H54 (cell line): ENCODE measurements at places on chromosomes 16 and 17.

DNA sequence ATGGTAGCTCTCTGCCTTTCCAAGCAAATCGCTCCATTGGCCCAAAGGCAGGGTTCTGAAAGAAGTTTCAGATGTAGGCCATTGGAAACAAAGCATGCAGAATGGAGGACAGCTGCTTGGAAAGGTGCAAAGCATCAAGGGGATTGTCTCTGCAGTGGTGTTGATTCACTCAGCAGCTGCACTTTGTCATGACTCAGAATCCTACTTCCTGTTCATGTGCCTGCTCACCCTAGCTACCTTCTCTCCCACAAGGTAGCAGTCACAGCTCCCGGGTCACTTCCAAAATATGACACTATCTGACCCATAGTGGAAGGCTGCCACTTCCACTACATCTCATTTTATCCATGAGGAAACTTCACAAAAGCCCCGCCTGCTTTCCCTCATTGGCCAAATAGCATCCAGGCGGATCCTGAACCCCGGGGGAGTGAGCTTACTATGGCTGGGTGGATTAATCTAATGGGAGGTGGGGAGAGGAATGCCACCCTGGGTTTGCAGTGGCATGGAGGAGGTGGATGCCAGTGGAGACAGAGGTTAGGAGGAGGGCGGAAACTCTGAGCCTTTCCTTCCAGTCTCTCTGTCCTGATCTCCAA lies 74.7 kb upstream of the NKD1 start:
- peak; percentile 43 for DNase-seq

- DNase-seq = no peak
These were observed 27.6 kb downstream of the HSD17B2 start for GRCh38 chr16:82062645-82063058.

GRCh38 chr16:50566014-50566962 lies 18.1 kb downstream of the NKD1 start:
- no peak for DNase-seq

DNA sequence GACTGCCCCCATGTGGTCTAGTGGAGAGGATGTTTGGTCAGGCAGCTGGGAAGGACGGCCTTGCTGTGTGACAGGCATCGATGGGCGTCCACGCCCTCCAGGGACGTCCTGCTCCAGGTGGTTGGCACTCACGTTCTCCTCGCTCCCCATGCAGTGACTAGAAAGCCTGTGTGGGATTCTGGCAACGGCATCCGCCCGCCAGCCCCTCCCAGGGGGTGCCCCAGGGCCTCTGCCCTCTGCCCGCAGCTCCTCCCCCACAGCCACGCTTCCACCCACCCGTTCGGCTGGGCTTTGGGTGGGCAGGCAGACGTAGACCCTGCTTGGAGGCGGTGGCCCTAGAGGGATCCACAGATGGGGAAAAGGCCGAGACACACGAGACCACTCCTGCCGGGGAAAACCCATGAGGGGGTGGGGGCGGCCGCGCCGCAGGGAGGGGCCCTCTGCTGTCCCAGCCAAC lies 4.7 kb upstream of the IL17C start:
- DNase-seq = no peak

- no peak for DNase-seq
These were observed 24.3 kb upstream of the ZFPM1 start for GRCh38 chr16:88428616-88429386.

GRCh38 chr16:11470676-11471415 lies 115.9 kb downstream of the LITAF start:
- no peak for DNase-seq

- no peak for DNase-seq
These were observed 48.6 kb upstream of the ZNF469 start for GRCh38 chr16:88333848-88334777.

DNA sequence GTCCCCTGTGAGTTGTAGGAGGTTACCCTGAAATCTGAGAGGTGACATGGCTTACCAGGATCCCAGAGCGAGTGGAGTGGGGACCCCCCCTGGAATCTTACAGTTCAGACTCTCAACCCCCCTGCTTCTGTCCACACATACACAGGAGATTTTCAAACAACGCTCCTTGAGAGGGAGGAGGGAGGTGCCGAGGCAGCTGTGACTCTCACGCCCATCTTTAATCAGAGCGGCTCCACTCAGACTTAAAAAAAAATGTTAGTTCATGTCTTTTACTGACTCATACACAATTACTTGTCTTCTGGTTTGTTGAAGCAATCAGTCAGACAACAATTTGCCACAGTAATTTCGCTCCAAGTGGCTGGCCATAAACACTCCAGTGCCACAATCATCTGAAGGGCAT lies 15.4 kb upstream of the TMEM220 start:
- DNase-seq = no peak

DNA sequence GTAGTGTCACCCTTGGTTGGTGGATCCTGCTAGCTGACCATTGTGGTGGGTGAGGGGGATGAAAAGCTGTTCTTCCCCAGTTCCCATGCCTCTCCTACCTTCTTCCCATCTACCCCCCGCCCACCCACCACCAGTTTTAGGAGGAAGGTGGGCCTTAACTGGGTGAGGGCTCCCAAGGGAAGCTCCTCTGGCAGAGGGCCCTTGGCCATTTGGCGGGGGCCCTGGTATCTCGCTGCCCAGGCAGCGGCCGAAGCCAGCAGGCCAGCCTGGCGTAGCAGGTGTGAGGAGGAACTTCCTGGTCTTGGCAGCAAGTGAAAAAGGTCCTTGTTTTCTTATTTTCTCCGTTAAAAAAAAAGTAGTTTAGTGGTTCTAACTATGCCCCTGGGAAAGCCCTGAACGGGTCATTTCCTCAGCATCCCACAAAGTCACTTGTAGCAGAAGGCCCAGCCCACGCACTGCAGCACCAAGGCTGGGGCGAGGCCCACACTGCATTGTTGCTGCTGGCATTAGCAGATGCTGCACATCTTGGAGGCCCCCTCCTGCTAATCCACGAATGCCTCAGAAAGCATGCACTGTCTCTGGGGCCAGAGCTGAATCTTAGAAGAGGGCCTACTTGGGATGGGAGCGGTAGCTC lies 72.5 kb downstream of the MPRIP start:
- DNase-seq = no peak

DNA sequence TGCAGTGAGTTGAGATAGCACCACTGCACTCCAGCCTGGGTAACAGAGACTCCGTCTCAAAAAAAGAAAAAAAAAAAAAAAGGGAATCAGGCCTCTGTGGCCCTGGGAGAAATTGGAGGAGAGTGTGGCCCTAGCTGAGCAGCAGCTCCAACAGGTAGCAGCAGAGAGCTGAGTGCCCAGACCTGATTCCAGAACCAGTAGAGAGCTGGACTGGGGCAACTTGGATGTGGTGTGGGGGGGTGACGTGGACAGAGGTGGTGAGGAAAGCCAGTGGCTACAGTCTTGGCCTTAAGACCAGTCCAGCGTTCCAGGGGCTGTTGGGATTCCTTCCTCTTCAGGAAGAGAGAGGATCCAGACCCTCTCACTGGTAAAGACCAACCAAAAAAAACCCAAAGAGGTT lies 1.7 kb downstream of the HSPB9 start:
- DNase-seq = no peak

- no peak for DNase-seq
These were observed 126.1 kb upstream of the PLCG2 start for GRCh38 chr16:81652798-81653505.

DNA sequence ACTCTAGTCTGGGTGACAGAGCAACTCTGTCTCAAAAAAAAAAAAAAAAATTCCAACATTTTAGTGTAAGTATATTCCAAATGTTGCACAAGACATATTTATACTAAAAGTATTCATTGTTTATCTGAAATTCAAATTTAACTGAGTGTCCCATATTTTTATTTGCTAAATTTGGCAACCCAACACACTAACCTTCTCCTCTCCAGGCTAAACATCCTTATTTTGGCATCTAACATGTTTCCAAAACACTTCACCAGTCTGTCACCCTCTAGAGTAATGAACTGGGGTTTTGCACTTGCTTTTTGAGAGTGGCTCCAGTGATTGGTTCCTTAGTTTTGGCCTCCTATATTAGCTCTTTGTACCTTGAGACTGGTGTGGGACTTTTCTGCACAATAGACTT lies 243.4 kb upstream of the SALL1 start:
- DNase-seq = no peak
